ENCODE measurements at places on chromosomes 2 and 18.

- DNase-seq = no peak
These were observed 296.1 kb downstream of the RND3 start for GRCh38 chr2:150191349-150191748.

- DNase-seq = no peak
These were observed 71.3 kb upstream of the ZNF804A start for GRCh38 chr2:184527058-184527457.

DNA sequence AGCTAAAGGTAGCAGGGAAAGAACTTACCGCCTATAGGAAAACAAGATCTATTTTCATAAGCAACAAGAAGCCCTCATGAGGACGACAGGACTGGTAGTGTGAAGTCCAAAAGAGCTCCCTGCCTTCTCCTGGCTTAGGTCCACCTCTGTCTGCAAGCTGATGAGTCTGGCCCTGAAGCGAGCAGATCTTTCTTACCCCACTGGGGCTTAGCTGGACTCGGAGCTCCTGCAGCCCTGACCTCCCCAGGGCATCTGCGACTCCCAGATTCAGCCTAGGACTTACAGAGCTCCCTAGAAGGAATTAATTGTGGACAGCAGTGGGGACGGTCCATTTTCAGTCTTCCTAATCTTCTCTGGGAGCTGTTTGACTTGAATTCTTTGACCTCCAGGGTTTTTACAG lies 53.7 kb downstream of the MCFD2 start:
- no peak for DNase-seq

DNA sequence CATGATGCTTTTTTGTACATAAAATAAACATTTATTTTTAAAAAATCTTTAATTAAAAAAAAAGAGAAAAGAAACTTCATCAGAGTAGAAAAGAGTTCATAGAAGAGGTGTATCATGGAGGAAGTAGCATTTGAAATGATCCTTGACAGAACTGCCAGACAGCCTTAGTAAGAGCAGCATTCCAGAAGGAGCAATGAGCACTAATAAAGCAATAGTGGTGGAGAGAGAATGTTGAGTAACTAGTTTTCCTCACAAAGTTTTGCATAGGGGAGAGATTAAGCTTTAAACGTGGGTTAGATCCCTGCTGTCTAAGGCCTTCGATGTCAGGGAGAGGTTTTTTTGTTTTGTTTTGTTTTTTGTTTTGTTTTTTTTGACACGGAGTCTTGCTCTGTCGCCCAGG lies 29.8 kb upstream of the METTL21A start:
- DNase-seq = no peak

DNA sequence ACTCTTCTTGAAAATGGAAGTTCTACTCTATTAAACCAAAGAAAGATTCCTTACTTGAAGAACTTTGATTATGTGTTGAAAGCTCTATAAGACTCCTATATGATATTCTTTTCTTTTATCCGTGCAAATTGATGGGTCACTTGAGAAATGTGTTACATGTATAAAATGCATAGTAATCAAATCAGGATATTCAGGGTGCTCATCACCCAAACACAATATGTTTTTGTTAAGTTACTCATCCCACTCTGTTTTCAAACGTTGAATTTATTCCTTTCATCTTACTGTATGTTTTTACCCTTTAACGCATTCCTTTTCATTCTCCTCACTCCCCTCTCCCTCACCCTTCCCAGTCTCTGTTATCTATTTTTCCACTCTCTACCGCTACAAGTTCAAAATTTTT lies 305.5 kb upstream of the KYNU start:
- DNase-seq = no peak

DNA sequence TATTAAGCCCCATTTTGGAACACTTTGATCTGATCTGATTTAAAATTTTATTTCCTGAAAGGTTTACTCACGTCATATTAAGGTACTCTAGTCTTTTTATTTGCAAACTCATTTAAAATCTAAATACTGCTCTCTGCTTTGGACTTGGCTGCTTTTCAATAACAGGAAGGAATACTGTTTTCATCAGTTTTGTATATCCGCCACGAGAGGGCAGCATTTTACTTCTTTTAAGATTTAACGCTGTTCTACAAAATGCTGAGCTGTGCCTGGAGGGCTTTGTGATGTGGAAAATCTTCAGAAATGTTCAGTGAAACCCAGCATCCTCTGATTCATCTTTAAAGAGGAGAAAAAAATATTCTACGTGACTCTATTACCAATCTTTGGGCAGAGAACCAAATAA lies 37.5 kb upstream of the SLC38A11 start:
- DNase-seq = no peak

GRCh38 chr18:36826556-36826955 lies 2.2 kb downstream of the TPGS2 start:
- no peak for DNase-seq

- DNase-seq = no peak
These were observed 6.8 kb upstream of the ANKRD62 start for GRCh38 chr18:12086677-12087470.

DNA sequence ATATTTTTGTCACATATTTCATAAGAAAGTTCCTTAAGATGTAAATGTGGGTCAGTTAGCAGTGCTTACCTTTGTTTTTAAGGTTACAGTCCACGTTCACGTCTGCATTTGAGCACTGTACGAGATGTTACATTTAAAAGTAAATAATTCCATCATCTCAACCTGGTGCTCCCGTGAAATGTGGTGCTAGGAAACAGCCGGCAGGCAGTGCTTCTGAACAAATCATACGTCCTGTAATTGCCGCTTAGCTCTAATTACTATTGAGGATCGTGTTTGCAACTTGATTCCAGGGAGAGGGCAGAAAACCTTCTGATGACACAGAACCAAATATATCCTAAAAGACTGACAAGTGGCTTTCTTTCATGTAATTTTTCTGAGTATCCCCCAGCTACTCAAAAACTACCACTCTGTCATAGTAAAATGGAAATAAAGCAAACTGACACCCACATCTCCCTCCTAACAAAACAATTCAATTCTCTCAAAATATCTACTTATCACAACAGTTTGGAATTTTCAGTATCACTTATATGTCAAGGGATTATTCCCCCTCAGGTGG lies 297.8 kb upstream of the SESTD1 start:
- peak; percentile 4 for DNase-seq

DNA sequence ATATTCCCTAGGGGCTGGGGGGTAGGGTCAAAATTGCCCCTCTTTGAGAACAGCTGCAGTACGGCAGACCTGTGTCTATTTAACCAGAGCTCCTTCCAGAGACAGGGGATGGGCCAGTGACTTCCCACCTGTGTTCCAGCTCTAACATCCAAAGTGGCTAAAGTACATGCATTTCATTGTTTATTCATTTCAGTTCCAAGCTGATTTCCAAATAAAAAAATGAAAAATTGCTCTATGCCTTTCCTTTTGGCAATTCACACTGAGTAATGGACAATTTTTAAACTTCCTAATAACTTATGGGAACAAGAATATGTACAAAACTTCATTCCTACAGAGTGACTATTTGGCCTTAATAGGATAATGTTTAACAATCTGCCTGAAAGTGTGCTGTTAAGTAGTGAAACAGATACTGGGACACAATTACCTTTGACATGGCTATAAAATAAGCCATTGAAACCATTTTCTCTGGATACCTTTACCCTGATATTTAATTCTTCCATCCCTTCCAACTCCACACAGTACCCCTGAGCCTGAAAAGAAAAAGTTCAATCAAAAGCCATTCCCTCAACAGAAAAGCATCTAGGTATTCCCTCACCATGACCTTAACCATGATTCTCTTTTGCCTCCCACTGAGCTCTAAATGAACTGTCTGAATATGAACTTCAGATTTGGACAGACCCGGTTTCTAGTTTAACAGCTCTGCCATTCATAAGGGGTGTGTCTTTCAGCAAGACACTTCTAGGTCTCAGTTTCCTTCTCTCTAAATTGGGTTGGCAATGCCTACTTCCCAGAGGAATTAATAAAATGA lies 73.1 kb downstream of the RDH14 start:
- no peak for DNase-seq

GRCh38 chr2:49973436-49973835 lies 819.1 kb upstream of the FSHR start:
- DNase-seq = no peak

GRCh38 chr18:48674758-48675351 lies 136.0 kb downstream of the CTIF start:
- no peak for DNase-seq

- DNase-seq = no peak
These were observed 128.5 kb downstream of the ACKR3 start for GRCh38 chr2:236698016-236698627.

- no peak for DNase-seq
These were observed 58.9 kb upstream of the ZNF516 start for GRCh38 chr18:76553715-76554546.

GRCh38 chr2:20487392-20488174 lies 40.7 kb downstream of the RHOB start:
- DNase-seq = no peak

DNA sequence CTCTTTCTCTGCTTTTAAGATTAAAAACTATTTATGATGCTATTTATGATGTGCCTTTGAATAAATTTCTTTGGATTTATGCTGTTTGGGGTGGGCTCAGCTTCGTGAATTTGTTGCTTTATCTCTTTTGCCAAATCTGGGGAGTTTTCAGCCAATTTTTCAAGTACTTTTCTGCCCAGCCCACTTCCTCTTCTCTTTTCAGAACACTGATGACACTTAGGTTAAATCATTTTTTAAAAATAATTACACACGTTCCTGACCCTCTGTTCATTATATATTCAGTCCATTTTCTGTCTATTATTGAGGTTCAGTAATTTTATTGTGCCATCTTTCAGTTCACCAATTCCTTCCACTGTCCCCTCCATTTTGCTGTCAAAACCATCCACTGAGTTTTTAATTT lies 14.8 kb upstream of the BCL2L11 start:
- no peak for DNase-seq

GRCh38 chr2:137449454-137449853 lies 514.8 kb upstream of the HNMT start:
- no peak for DNase-seq

- no peak for DNase-seq
These were observed 983.2 kb upstream of the CDH2 start for GRCh38 chr18:29160170-29160569.

DNA sequence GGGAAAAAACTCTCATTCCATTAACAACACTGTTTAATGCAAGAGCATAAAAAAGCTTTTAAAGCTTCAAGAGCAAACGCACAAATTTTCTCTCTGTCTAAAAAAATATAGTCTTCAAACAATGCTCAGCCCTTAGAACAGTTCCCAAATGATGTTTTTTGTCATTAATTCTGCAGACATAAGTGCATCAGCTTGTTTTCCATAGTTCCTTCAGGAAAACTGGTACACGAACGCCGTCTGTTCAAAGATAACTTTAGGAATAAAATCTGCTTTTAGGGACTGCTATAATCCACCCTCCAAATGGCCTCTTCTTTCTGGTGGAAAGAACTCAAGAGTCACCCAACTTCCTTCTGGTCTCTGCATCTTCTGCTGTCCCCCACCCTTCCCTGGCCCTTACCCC lies 98.2 kb upstream of the SLC66A3 start:
- DNase-seq = no peak

DNA sequence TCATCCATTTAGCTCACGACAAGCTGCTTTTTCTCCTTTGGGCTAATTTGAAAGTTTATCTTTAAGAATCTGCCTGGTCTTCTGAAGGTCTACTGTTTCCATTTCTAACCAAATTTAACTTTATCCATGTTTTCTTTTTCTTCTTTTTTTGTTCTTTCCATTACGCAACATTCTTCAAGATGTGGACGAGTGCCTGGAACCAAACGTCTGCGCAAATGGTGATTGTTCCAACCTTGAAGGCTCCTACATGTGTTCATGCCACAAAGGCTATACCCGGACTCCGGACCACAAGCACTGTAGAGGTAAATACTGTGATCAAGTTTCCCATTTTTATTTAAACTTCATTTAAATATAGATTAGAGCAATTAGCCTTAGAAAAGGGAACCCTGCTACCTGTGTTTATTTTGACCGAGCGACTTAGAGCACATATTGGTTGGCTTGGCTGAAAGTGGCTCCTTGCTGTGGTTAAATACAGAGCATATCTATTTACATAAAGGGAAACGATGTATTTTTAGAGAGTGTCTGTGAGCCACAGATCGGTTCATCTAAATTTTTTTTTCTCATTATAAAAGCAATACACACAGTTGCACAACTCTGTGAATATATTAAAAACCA lies 183.4 kb upstream of the RASGRP3 start:
- DNase-seq = no peak

- DNase-seq = no peak
These were observed 7.1 kb downstream of the KCNE4 start for GRCh38 chr2:223058952-223059716.

- DNase-seq = no peak
These were observed 163.9 kb downstream of the GFPT1 start for GRCh38 chr2:69222953-69223658.

DNA sequence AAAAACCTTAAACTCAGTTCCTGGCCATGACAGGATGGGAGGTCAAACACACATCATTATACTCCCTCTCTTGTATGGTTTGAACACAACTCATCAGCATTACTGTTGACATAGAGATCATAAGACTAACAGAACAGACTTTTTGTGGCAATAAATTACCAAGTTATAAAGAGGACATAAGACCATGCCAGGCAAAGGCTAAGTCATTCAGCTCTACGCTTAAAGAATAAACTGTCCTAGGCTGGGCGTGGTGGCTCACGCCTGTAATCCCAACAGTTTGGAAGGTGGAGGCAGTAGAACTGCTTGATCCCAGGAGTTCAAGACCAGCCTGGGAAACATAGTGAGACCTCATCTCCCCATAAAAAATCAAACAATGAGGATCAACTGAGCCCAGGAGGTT lies 16.4 kb downstream of the NLRC4 start:
- DNase-seq = no peak

- no peak for DNase-seq
These were observed 40.5 kb downstream of the MYO3B start for GRCh38 chr2:170218456-170218855.

DNA sequence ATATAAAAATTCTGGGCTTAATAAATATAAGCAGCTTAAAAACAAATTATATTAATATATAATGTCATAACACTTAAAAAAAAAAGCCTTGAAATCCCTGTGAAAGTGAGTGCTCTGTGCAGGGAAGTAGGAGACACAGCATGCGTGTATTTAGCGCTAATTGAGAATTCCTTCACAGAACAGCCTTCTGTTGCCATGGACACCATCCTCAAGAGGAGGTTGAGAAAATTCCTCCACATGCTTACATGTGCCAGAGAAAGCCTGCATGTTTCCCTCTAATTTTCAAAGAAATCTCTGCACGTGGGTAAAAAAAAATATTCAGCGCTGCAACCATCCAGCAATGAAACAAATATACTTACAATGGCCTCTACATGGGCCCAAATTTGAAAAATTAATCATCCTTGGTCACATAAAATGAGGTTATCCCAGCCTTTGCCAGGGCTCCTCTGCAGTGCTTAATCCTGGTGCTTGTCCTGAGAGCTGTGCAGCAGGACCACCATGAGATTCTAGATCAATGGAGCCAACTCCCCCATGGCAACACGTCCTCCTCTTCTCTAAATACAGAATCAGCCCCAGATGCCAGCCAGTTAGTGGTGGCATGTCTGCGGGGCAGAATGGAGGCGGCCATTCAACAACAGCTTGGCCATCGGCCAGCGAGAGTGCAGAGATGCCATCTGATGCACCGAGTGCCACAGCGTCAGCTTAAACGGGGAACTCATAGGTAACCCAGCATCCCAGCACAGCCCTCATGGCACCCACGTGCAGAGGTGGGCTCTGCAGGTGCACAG lies 228.0 kb downstream of the MYT1L start:
- DNase-seq = no peak
